ENCODE measurements at places on chromosomes 6 and 20.

GRCh38 chr6:34917626-34918285 is 28.7 kb downstream of the ANKS1A start:
- no peak for DNase-seq

GRCh38 chr6:34929241-34929978 is 40.4 kb downstream of the ANKS1A start:
- no peak for DNase-seq

DNA sequence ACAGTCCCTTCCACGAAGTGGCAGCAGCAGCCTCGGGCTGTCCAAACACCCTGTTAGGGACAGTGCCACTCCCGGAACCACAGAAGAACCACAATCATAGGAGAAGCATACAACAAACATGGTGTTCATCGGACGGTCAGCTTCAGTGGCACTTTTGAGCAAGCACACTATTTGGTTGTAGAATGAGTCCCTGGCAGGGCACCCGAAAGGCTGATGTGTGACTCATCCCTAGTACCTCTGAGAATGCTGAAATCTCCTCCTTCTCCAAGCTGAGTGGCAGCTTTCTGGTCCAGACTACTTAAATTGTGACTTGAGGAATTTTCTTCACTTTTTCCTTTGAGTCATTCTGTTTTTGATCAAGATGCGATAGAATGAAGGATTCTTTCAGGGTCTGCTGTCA is 282.5 kb downstream of the ESR1 start:
- no peak for DNase-seq

- no peak for DNase-seq
Measured at GRCh38 chr20:41395667-41396664, 29.3 kb upstream of the EMILIN3 start.

GRCh38 chr20:25466846-25467245 is 59.4 kb downstream of the GINS1 start:
- no peak for DNase-seq

GRCh38 chr20:43432498-43432897 is 25.2 kb upstream of the SRSF6 start:
- DNase-seq = no peak

- no peak for DNase-seq
Measured at GRCh38 chr6:109284675-109285074, 97.6 kb downstream of the CD164 start.

DNA sequence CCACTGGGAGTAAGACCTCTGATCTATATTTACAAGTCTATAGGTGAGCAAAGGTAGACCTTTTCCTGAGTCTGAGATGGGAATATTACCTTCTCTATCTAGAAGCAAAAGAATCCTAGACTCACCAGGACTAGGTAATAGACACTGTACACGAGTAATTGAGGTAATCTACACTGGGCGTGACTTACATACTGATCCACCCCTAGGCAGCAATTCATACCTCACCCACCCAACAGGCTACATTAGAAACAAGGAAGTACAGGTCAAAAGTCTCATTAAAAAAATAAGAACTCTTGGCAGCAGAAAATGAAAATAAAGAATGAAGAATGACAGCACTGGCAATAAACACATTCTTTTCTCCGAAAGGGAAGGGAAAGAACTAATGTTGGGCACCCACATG is 7.6 kb downstream of the CSNK2A1 start:
- DNase-seq = no peak

GRCh38 chr6:7189101-7189758 is 81.5 kb downstream of the RREB1 start:
- no peak for DNase-seq

- DNase-seq = no peak
Measured at GRCh38 chr6:77038807-77039206, 424.5 kb downstream of the HTR1B start.

Measured in T-helper 9 cell (primary cell).